ENCODE measurements at places on chromosomes 12 and 14. TPM values are rescaled to one million over a fixed set of nuclear protein-coding genes. Genes with fewer than 3 reads are reported as not detected.

The HOXC9 gene
- 5.7 TPM for total RNA-seq

The DBX2 gene
- not detected for total RNA-seq

The KCNK10 gene
- not detected for total RNA-seq

The SLC6A13 gene
- total RNA-seq, result not detected

The FAM186B gene
- not detected for total RNA-seq

The TRPV4 gene
- 0.81 TPM for total RNA-seq

The CPM gene
- 26.0 TPM for total RNA-seq

The TMEM63C gene
- total RNA-seq, result 0.20 TPM

The SLCO1B1 gene
- total RNA-seq, result 0.27 TPM

The C12orf57 gene
- 242 TPM for total RNA-seq

Measured in M059J (cell line).